ENCODE measurements at places on chromosomes 2 and 18. TPM values are rescaled to one million over a fixed set of nuclear protein-coding genes. Genes with fewer than 3 reads are reported as not detected.

The GPD2 gene
- total RNA-seq: 27.7 TPM

The SLC8A1 gene
- 0.40 TPM for total RNA-seq

The CRYBA2 gene
- total RNA-seq: not detected

The FTCDNL1 gene
- total RNA-seq: 3.2 TPM

The FIGN gene
- total RNA-seq: 1.8 TPM

The GAREM1 gene
- 3.3 TPM for total RNA-seq

The UGT1A3 gene
- not detected for total RNA-seq

The LRRC30 gene
- not detected for total RNA-seq

The OTOS gene
- not detected for total RNA-seq

The REEP1 gene
- 0.67 TPM for total RNA-seq

The PKDCC gene
- total RNA-seq: 17.1 TPM

The MYL12A gene
- 338 TPM for total RNA-seq

The CCDC150 gene
- total RNA-seq: 4.9 TPM

The GRHL1 gene
- 1.2 TPM for total RNA-seq

The SANBR gene
- 13.2 TPM for total RNA-seq

The CMPK2 gene
- 1.1 TPM for total RNA-seq

The EPHA4 gene
- total RNA-seq: 0.72 TPM

The WNT10A gene
- 0.18 TPM for total RNA-seq

The STEAP3 gene
- total RNA-seq: 39.7 TPM

The LINC00305 gene
- not detected for total RNA-seq

The NAB1 gene
- 25.6 TPM for total RNA-seq

The CDH19 gene
- 1.1 TPM for total RNA-seq

The MATN3 gene
- total RNA-seq: 13.5 TPM

The CYP26B1 gene
- 18.3 TPM for total RNA-seq

The TLX2 gene
- 0.44 TPM for total RNA-seq

The AQP12B gene
- not detected for total RNA-seq

The CHCHD5 gene
- total RNA-seq: 65.0 TPM

The PLCL1 gene
- not detected for total RNA-seq

The ARHGAP28 gene
- 0.07 TPM for total RNA-seq

The TDRD15 gene
- total RNA-seq: not detected

The RUFY4 gene
- not detected for total RNA-seq

The TEX44 gene
- total RNA-seq: not detected

The GPR45 gene
- total RNA-seq: not detected

The MRPS9 gene
- 31.1 TPM for total RNA-seq
